Activated naive CD8-positive, alpha-beta T cell treated with anti-CD3 and anti-CD28 coated beads, Interleukin-2, amount 50 U/mL, for 16 hours (primary cell): ENCODE measurements at places on chromosomes 5 and 9.

- DNase-seq: no peak
These were observed 7.3 kb upstream of the CDKN2AIPNL start for GRCh38 chr5:134418958-134419357.

- no peak for DNase-seq
These were observed 160.3 kb downstream of the ENC1 start for GRCh38 chr5:74480201-74480600.

DNA sequence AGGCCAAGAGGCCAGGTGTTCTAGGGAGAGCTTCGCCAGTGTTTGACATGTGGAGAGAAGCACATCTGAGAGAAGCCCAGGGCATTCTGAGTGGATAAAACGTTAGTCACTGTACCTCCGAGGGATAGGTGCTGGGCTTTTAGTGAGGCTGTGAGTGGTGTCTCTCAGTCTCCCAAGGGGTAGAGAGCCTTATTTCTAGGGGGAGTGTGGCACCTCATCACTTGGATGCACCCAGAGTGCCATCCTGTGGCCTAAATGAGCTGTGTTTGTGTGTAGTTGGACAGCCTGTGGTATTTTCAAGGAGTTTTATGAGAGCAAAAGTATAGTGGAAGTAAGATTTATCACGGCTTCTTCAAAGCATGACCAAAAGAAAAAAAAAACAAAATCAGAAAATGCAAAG, 1046.9 kb upstream of the WWC1 start:
- no peak for DNase-seq

DNA sequence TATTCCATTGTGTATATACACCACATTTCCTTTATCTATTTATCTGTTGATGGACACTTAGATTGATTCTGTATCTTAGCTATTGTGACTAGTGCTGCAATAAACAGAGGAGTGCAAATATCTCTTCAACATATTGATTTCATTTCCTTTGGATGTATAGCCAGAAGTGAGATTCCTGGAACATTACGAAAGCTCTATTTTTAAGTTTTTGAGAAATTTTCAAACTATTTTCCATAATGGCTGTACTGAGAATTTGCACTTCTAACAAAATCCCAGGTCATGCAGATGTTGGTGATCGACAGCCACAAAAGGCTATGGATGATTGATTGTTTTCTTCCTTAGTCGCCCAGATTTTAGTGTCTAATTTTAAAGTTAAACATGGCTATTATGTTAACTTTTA, 132.7 kb upstream of the MTAP start:
- DNase-seq: no peak

- DNase-seq: no peak
These were observed 709.2 kb upstream of the WWC1 start for GRCh38 chr5:167582283-167582682.

GRCh38 chr5:143596824-143597223, 193.3 kb upstream of the NR3C1 start:
- DNase-seq: no peak

GRCh38 chr5:173410459-173411233, 82.4 kb upstream of the STC2 start:
- DNase-seq: no peak

DNA sequence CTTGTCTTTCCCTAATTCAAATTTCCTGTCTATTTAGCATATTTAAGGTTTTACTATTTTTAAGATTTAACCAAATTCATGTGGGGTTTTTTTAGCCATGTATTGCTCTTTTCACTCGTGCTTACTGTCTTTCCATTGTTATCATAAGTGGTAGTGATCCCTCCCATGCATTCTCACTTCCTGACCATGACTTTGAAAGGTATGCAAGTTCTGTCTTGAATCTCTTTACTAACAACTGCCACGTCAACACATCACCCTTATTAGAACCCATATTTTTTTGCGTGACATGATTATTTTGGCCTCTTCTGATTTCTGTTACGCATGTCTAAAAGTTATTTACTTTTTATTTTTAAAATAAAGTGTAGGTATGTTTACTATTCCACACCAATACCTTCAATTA, 94.7 kb upstream of the CDH6 start:
- DNase-seq: no peak

GRCh38 chr9:135523521-135524129, 2.4 kb downstream of the LCN1 start:
- no peak for DNase-seq

GRCh38 chr5:174751154-174752000, 27.0 kb downstream of the MSX2 start:
- DNase-seq: no peak

DNA sequence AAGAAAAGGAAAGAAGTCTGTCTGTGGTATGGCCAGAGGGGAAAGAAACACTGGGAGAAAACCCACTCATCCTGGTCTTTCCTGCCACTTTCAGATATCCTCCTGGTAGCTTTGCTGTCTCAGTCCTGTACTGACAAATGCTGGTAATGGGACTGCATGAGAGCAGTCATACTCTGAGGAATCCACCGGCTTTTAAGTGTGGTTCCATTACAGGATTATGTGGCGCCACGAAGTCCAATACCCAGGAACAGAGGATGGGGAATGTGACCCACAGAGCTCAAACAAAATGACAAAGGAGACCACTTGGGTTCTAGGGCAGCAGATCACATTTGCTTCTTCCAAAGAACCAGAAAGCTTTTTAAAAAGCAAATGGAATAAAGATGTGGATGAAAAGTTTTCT, 26.3 kb upstream of the FBP1 start:
- no peak for DNase-seq

- DNase-seq: no peak
These were observed 123.4 kb upstream of the APC start for GRCh38 chr5:112614285-112614684.

DNA sequence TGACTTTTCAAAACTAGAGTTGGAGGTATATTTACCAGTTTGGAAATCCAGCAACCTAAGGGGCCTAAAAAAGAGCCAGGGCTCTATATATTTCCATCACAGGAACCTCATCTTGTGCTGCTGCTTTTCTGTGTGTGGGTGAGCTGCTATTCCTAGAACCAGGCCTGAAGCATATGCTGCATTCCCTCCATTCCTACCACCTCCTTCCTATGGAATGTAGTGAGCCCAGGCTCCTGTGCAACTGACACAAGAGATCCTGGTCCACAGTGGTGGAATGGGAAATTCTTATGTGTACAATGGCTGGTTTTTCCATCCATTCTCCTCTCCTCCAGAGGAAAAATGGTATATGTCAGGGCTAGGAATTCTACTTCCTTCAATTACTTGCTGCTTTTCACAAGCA, 39.1 kb downstream of the SPEF2 start:
- no peak for DNase-seq

- DNase-seq: no peak
These were observed 6.5 kb downstream of the NTMT1 start for GRCh38 chr9:129632460-129632859.

DNA sequence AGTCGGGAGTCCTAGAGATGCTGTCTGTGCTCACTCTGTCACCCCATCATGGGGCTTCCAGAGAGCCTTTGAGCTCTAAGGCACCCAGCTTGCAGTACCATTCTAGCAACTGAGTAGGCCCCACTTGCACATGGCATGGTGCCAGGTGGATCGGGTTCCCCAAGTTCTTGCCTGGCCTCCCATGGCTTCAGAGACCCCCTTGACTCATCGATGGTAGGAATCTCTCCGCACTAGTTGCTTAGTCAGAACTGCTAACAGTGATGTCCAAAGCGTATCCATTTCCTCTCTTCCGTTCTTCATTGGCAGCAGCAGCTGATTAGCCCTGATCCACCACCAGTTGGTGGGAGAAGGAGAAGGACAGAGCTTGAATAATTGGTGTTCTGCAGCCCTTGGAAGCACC, 70.3 kb upstream of the RARS1 start:
- DNase-seq: no peak

- no peak for DNase-seq
These were observed 19.0 kb downstream of the ACTL7B start for GRCh38 chr9:108836781-108837180.

DNA sequence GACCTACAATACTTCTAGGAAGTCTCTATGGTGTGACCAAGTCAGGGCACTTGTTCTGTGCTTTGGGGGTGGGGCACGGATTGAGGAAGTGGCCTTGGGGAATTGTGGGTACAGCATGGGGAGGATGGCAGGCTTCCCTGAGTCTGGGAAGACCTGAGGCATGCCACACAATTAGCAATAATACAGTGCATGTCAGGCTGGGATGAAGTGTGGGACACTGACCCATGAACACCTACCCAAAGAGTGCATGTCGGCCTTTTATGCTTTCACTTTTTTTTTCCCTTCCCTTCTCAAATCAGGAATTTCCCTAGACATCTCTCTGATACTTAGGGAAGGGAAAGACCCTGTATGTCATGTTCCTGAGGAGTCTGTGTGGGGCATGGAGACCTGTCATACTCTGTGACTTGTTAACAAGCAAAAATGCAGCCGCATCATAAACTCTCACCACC, 146.4 kb downstream of the PALM2AKAP2 start:
- no peak for DNase-seq

DNA sequence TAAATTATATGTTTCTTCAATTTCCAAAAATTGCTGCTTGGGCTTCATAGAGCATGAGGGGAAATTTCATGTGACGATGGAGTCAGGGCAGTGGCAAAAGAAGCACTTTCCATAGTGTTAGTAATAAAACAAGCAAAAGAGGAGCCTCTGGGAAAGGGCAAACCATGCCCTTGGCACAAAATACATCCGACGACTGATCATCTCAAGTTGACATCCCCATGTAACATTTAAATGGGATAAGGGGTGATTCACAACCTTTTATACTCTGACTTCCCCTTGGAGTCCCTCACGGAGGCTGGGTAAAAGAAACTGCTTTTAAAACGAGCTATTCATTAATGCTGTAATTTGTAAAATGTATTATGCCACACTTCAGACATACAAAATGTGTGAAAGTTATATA, 161.4 kb upstream of the DMRT1 start:
- DNase-seq: no peak

GRCh38 chr5:134079748-134080581, 34.5 kb upstream of the TCF7 start:
- peak; percentile 64 for DNase-seq

- no peak for DNase-seq
These were observed 756.4 kb upstream of the DMAC1 start for GRCh38 chr9:8555762-8556500.

DNA sequence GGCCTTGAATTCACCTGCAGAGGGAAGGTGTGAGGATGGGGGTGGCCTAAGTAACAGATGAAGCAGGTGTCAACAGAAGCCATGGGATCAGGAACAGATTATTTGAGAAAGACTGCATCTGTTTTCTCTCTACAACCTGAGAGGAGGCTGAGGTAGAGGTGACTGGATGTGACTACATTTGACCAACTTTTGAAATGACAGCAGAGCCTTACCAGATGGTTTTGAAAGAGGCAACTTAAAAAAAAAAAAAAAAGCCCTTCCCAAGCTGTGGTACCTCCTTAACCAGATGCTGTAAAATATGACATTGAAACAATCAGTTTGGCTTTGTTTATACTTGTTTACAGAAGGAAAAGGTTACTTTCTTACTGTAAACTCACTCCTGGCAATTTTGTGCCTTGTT, 108.6 kb downstream of the TRIO start:
- no peak for DNase-seq

GRCh38 chr5:57175551-57176309, 1.9 kb downstream of the GPBP1 start:
- no peak for DNase-seq

GRCh38 chr5:88613051-88613450, 269.9 kb downstream of the MEF2C start:
- DNase-seq: no peak

DNA sequence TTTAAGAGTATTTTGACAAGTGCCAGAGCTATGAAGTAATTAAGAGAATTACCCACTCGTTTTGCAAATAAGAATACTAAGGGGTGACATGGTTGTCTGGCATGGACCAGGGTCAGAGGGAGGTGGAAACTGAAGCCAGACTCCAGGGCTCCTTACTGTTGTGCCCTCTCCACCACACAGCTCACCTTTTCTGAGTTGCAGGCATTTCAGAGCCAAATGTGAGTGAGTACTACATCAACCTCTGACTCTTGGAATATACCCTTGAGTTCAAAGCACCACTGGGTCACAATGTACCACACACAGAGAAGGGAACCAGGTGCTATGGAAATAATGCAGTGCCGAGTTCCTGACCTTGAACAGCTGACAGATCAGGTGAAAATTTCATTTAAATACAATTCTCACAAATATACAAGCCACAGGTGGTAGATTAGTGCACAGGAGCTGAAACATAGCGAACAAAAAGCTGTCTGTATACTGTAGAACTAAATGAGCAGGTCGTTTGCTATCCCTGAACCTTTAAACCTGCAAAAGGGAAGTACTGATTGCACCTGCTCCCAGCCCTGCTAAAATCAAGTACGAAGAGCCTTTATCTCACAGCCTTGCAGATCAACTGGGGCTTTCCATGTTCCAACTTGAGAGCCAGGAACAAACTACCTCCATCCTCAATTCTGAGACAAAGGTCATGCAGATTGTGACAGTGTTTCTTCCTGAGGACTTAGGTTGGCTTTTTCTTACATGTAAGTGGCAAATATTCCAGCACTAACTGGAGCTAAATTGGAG, 57.0 kb downstream of the GOLM1 start:
- DNase-seq: no peak

- no peak for DNase-seq
These were observed 64.7 kb downstream of the CSF2 start for GRCh38 chr5:132138260-132138659.
